Stomach (tissue), 19 donors: ENCODE measurements at places on chromosomes 5 and 9.

DNA sequence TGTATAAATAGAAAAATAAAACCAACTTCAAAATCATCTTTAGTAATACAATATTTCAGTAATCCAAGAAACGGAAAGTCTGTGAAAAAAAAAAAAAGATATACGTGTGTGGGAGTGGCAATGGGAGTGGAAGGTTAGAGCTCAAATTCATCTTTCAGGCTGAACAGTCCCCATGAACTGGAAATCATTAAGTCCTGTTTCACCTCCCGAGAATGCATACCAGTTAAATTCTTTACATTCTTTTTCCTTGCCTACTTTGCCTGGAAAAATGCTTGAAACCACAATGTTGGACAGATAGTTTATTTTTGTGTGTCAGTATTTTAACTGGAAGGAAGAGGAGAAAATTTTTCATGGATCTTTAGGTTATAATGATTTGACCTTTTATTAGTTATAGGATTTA, 166.8 kb downstream of the MUSK start:
- no peaks in the 10 kb centered on the region for H3K36me3 ChIP-seq
- H3K4me3 ChIP-seq: no peak overlapping the region
- H3K27ac ChIP-seq: no peak overlapping the region
- no peak for DNase-seq
- no peaks in the 10 kb centered on the region for H3K4me1 ChIP-seq
- H3K27me3 ChIP-seq: no peaks in the 10 kb centered on the region

- no peaks in the 10 kb centered on the region for H3K36me3 ChIP-seq
- no peak overlapping the region for H3K4me3 ChIP-seq
- no peak for DNase-seq
- H3K27ac ChIP-seq: no peak overlapping the region
These were observed 51.6 kb upstream of the CNTLN start for GRCh38 chr9:17083258-17083657.

GRCh38 chr5:132406144-132406783, 36.8 kb downstream of the SLC22A5 start:
- H3K27ac ChIP-seq: peak overlapping the region; percentile 39
- H3K4me1 ChIP-seq: peaks cover 15% of the 10 kb centered on the region
- H3K4me3 ChIP-seq: no peak overlapping the region
- H3K36me3 ChIP-seq: no peaks in the 10 kb centered on the region
- no peak for DNase-seq
- no peaks in the 10 kb centered on the region for H3K27me3 ChIP-seq

- H3K27ac ChIP-seq: no peak overlapping the region
- no peaks in the 10 kb centered on the region for H3K27me3 ChIP-seq
- DNase-seq: no peak
These were observed 289.5 kb upstream of the MPDZ start for GRCh38 chr9:13568841-13569601.
